ENCODE measurements at places on chromosomes 1 and 21. TPM values are rescaled to one million over a fixed set of nuclear protein-coding genes. Genes with fewer than 3 reads are reported as not detected.

CYP4B1 gene
- total RNA-seq: not detected

KCNC4 gene
- total RNA-seq: 13.9 TPM

PSMB4 gene
- 315 TPM for total RNA-seq

CLDN17 gene
- not detected for total RNA-seq

ADGRB2 gene
- total RNA-seq: 1.2 TPM

ADAMTSL4 gene
- 0.59 TPM for total RNA-seq

DNA sequence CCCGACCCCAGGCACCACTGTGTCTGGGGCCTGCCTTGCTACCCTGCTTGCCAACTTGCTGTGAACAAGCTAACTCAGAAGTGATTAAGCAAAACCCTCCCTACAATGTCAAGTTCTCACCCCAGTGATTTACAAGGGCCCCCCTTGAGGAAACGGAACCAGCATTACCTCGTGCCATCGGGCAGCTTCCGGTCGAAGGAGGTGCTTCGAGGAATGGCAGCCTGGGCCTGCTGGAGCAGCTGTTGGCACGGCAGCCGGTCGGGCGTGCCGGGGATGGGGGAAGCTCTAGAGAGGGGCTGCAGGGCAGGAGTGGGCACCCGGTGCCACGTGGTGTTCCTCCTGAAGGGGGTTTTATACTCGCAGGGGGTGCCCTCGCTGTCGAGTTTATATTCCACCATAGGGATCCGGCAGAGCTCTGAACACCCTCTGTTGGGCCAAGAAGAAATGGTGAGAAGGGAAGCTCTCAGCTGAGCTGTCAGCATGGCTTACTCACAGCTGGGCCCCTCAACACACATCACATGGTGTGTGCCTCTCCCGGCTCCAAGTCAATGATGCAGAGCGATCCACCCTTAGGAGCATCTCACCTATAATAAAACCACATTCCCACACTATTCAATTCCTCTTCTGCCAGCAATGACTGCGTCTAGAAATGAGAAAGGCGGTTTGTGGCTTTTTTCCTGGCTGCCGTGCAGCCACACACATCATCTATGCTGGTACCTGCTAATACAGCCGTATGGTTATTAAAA, 184.4 kb downstream of the SIPA1L2 start:
- no peaks in the 10 kb centered on the region for H3K4me1 ChIP-seq
- DNase-seq: no peak
- peaks cover 2% of the 10 kb centered on the region for H3K36me3 ChIP-seq
- no peak overlapping the region for H3K27ac ChIP-seq
- no peaks in the 10 kb centered on the region for H3K27me3 ChIP-seq

GRCh38 chr1:203944651-203945404, 83.4 kb downstream of the SNRPE start:
- H3K27me3 ChIP-seq: peaks cover 9% of the 10 kb centered on the region
- no peaks in the 10 kb centered on the region for H3K4me1 ChIP-seq
- H3K27ac ChIP-seq: no peak overlapping the region
- H3K36me3 ChIP-seq: no peaks in the 10 kb centered on the region

DNA sequence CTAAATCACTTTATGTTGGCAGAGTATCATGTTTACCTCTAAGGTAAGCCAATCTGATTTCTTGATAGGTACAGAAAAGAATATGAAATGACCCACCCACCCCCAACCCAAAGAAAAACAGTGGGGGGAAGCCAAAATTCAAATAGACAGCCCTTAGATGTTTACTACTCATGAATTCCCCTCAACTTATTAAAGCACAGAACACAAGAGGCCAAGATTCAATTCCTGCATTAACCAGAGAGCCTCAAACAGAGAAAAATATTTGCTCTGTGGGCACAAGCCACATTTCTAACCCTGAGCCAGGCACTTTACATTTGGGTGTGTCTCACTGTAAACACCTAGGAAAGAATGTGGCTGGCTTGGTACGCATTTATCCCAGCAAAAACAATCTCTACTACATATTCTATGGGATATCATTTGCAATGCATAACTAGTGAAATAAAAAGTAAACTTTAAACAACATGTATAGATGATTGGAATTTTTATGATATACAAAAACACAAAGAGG, 84.3 kb downstream of the PTPN14 start:
- peaks cover 9% of the 10 kb centered on the region for H3K4me1 ChIP-seq
- H3K36me3 ChIP-seq: no peaks in the 10 kb centered on the region
- H3K27me3 ChIP-seq: peaks cover 4% of the 10 kb centered on the region
- H3K27ac ChIP-seq: no peak overlapping the region
- no peak overlapping the region for H3K4me3 ChIP-seq

GRCh38 chr1:53765657-53766056, 26.7 kb upstream of the GLIS1 start:
- no peak overlapping the region for H3K27ac ChIP-seq
- no peak overlapping the region for H3K4me3 ChIP-seq
- peaks cover 64% of the 10 kb centered on the region for H3K36me3 ChIP-seq
- no peak for DNase-seq

DNA sequence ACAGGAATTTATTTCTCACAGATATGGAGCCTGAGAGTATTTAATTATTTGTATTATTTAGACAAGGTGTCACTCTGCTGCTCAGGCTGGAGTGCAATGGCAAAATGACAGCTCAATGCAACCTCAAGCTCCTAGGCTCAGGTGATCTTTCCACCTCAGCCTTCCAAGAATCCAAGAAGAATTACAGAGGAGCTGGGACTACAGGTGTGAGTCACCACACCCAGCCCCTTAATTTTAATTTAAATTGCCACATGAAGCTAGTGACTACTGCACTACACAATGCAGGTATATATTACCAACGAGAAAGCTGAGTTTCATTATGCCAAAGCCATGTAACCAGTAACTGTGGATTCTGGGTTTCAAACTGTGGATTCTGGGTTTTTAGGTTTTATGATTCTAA, 2.1 kb downstream of the KHDC4 start:
- H3K4me1 ChIP-seq: peaks cover 41% of the 10 kb centered on the region
- no peak overlapping the region for H3K4me3 ChIP-seq
- H3K27ac ChIP-seq: peak overlapping the region; percentile 17
- no peaks in the 10 kb centered on the region for H3K27me3 ChIP-seq
- no peak for DNase-seq
- peaks cover 47% of the 10 kb centered on the region for H3K36me3 ChIP-seq

DNA sequence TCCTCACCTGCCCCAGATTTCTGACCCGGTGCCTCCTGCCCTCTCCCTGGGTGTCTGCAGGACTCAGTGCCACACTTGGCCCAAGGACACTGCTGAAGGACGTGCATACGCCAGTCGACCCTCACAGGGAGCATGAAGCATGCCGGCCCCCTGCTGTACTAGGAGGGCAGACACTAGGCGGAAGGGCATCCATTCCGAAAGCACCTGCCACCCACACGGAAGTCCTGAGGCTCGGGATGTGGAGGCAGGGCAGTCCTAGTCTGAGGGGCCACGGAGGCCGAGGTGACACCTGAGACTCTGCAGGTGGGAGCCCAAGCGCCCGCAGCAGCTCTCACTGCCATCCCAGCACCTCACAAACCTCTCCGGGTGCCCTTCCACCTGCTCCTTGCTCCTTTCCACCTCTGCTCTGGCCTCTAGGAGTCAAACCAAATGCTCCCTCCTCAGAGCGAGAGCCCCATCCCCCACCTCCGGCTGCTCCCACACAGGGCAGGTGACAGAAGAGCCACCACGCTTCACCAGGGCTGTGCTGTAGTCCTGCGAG, 2.4 kb downstream of the NPHP4 start:
- H3K36me3 ChIP-seq: peaks cover 2% of the 10 kb centered on the region
- DNase-seq: no peak
- H3K4me1 ChIP-seq: peaks cover 18% of the 10 kb centered on the region
- H3K27ac ChIP-seq: no peak overlapping the region

DNA sequence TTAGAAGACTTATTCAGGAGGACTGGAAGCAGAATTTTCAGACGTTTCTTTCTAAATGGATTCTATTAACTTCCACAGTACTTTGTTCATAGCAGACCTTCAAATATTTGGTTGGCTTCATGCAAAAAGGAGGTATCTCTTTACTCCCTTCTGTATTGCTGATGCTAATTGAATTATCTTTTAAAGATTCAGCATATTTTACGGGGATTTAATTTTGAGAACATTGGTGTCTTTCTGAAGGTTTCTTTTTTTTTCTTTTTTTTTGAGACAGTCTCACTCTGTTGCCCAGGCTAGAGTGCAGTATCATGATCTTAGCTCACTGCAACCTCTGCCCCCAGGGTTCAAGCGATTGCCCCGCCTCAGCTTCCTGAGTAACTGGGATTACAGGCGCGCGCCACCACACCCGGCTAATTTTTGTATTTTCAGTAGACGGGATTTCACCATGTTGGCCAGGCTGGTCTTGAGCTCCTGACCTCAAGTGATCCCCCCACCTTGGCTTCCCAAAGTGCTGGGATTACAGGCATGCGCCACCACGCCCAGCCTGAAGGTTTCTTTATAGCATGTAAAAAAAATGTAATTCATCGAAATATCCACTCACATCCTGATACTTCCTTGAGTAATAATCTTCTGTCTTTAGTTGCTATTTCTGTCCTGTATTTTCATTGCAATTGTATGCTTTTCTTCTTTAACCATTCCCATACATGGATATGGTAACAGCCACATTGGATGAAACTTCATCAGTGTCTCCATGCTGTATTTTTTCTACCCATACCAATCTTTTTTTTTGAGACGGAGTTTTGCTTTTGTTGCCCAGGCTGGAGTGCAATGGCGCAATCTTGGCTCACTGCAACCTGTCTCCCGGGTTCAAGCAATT, 14.5 kb downstream of the CNST start:
- no peaks in the 10 kb centered on the region for H3K27me3 ChIP-seq
- no peak overlapping the region for H3K4me3 ChIP-seq
- peaks cover 19% of the 10 kb centered on the region for H3K36me3 ChIP-seq

DNA sequence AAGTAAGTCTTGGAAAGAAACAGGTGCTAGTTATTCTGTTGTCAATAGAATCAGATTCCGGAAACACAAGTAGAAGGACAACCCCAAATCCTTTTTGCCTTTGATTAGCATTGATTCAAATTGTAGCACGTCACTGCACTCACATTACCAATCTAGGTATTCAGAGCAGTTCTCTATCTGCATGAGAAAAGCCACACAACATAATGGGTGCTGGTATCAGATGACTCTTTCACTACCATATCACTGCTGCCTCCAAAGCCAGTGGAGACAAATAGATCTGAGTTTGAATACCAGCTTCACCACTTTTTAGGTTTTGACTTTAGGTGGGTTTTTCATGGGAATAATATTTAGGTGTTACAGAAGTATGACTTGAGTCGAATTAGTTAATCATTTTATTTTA, 38.9 kb downstream of the RTCA start:
- H3K27ac ChIP-seq: no peak overlapping the region
- H3K27me3 ChIP-seq: no peaks in the 10 kb centered on the region
- DNase-seq: no peak
- H3K4me1 ChIP-seq: peaks cover 18% of the 10 kb centered on the region
- no peaks in the 10 kb centered on the region for H3K36me3 ChIP-seq

GRCh38 chr21:33817663-33818451, 97.7 kb downstream of the ATP5PO start:
- no peak overlapping the region for H3K27ac ChIP-seq
- no peak overlapping the region for H3K4me3 ChIP-seq
- DNase-seq: no peak
- H3K27me3 ChIP-seq: no peaks in the 10 kb centered on the region

DNA sequence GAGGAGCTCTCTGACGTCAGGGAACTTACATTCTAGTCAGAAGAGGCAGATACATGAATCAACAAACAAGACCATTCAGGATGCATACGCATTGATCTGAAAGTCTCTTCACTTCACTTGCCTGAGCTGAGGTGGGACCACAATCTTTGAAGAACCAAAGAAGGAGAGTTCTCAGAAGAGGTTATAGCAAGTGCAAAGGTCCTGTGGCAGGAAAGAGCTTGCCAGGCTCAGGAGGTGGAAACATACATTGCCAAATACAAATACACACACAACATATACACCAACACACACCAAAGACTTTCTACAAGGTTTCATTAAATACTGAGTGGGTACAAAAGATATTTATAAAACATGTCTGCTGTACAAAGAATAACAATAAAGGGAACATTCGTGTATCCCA, 86.8 kb upstream of the GJB5 start:
- no peak for DNase-seq
- no peaks in the 10 kb centered on the region for H3K36me3 ChIP-seq
- no peaks in the 10 kb centered on the region for H3K4me1 ChIP-seq
- no peak overlapping the region for H3K27ac ChIP-seq

DNA sequence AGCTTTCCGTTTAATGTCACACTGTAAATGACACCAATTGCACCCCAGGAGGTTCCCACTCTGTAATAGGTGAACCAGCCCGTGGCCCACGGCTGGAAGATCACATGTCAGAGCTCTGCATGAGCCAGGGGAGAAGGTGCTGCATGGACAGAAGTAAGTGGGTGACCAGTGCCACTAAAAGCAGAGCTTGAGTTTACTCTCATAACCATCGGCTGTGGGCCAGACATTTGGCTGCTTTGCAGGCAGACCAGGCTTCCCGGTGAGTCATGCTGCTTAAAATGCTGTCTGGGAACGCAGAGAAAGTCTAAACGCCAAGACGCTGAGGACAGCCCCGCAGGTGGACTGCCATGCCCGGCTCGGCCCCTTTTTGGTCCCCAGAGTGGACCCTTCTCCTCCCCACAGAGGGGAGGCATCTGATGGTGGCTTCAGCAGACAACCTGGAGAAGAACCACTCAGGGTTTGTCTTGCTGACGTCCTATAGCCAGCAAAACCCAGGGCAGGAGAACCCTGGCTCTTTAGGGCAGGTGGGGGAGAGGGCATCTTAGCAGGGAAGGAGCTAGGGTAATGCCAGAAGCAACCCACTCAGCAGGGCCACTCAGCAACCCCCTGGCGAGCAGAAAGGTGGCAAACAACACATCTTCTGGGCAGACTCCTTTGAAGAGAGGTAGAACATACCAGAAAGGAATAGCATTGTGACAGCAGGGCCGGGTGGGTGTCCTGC, 7.3 kb downstream of the KIAA2013 start:
- no peak for DNase-seq
- H3K4me3 ChIP-seq: no peak overlapping the region
- no peak overlapping the region for H3K27ac ChIP-seq
- no peaks in the 10 kb centered on the region for H3K27me3 ChIP-seq
- peaks cover 26% of the 10 kb centered on the region for H3K36me3 ChIP-seq

DNA sequence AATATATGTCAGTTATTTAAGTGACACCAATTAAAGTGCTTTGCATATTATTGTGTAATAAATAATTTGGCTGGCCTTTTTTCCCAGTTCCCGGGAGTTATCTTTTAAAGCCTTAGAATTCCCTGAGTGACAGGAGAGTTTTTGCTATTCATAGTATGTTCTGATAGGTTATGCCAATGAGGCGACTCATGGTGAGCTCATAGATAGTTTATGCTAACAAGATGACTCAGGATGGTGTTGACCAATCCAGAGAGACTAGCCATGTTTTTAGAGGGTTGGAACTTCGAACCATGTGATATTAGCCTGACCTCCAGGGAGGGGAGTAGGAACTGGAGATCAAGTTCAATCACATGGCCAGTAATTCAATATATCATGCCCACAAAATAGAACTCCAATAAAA, 310.8 kb downstream of the USP25 start:
- H3K27me3 ChIP-seq: no peaks in the 10 kb centered on the region
- H3K4me1 ChIP-seq: no peaks in the 10 kb centered on the region
- no peaks in the 10 kb centered on the region for H3K36me3 ChIP-seq
- DNase-seq: no peak
